ENCODE measurements at places on chromosomes 11 and 22.
A peak's percentile ranks its signal among the peaks of the same experiment; 100 is the strongest.

DNA sequence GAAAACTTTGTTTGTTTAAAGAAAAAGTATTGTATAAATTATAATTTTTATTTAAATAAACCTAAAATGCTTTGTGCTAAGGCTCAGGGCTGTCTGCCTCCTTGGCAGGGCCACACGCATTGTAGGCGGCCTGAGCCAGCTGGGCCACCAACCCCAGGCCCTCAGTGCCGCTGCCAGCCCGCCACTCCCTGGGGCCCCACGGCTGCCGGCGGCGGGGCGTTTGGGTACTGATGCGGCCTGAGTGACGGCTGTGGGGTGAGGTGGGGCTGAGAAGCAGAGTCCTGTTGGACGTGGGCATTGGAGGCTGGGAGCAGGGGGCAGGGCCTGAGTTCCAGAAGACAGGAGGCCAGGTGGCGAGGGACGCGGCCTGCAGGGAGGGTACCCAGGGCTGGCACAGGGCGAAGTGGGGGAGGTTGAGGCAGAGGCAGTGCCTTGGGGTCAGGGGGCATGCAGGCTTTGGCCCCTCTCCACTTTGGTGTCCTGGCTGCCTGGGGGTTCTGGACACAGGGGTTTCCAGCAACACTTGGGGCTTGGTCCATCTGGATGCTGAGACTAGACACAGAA is 58.3 kb downstream of the CERK start:
- no peak for DNase-seq

GRCh38 chr11:45806072-45806933 is 1.4 kb downstream of the SLC35C1 start:
- no peak for DNase-seq

DNA sequence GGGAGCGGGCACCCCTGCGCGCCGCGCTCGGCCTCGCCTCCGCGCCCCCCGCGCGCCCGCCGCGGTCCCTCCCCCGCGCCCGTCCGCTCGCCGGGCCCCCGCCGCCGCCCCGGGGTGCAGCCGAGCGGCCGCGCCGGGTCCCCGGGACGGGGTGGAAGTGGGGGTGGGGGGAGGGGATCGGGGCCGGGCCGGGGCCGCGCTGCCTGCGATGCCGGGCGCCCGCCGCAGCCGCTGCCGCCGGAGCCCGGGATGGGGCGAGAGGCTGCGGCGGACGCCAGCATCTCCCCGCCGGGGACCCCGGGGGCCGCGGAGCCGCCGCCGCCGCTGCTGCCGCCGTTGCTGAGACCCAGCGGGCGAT is 365 bp downstream of the MGAT3 start:
- no peak for DNase-seq

GRCh38 chr11:62127941-62128770 is 4.3 kb downstream of the INCENP start:
- DNase-seq: no peak

GRCh38 chr11:17439316-17439782 is 37.3 kb downstream of the ABCC8 start:
- DNase-seq: no peak

DNA sequence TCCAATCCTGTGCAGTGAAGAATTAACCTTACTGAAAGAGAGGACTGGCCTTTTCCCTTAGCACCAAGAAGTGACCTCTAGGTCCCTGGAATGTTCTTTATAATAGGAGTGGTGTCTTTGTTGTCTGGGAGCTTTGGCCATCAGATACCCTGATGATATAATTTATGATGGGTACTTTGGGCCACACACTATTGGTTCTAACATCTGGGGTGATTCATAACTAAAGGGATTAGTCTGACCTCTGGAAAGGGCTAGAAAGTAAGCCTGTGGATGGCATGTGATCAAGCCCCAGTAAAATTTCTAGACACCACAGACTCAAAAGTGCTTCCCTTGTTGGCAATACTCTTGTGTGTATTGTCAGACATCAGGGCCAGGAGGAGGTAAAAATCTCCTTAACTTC is 891.2 kb downstream of the KCNA4 start:
- no peak for DNase-seq

DNA sequence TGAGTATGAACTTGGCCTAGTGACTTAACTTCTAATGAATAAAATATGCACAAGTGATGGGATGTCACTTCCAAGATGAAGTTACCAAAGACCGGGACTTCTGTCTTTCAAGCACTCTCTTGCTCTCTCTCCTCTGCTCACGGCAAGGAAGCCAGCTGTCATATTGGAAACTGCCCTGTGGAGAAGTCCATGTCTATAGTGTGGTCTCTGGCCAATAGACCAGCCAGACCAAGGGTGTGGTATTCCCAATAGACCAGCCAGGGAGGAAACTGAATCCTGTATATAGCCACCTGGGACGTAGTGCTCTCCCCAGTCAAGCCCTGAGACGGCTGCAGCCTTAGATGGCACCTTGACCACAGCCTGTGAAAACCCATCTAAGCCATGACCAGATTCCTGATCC is 93.2 kb upstream of the ALX4 start:
- DNase-seq: no peak

- no peak for DNase-seq
Observed at GRCh38 chr11:102268985-102269470, 48.3 kb upstream of the BIRC3 start.

DNA sequence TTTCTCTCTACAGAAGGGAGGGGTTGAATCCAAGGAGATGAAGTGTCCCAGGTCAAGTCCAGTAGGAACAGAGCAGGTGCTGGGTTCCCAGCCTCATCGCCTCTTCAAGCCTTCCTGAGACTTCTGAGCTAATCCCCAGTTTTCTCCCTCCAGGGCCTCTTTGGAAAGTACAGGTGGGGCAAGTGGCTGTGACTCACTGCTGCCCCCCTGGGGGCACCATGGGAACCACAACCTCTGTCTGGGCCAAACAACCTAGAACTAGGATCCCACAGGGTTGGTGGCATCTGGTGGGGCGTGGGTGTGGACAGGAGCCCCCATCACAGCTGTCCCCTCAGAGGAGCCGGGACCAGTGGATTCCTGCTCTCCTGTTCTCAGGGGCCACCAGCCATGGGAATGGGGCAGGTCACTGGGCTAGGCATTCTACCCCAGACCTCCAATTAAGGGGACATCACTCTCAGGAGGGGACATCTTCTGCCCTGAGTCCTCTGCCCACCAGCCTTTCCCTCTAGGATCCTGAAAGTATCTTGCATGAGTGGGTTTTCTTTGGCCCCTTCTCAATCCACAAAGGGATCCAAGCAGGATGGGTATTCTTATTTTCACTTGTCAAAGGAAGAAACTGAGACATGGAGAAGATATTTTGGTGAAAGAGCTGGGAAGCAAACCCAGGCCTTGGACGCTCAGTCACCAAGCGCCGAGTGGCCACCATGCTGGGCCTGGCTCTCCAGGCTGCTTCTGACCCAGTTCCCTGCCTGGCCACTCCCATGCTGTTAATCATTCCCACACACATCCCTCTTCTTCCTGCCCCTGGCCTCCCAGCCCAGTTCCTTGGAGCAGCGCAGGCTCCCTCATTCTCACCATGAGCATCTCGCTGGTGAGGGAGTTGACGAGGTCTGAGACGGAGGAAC is 23.8 kb downstream of the LRRC10B start:
- DNase-seq: peak; percentile 10

DNA sequence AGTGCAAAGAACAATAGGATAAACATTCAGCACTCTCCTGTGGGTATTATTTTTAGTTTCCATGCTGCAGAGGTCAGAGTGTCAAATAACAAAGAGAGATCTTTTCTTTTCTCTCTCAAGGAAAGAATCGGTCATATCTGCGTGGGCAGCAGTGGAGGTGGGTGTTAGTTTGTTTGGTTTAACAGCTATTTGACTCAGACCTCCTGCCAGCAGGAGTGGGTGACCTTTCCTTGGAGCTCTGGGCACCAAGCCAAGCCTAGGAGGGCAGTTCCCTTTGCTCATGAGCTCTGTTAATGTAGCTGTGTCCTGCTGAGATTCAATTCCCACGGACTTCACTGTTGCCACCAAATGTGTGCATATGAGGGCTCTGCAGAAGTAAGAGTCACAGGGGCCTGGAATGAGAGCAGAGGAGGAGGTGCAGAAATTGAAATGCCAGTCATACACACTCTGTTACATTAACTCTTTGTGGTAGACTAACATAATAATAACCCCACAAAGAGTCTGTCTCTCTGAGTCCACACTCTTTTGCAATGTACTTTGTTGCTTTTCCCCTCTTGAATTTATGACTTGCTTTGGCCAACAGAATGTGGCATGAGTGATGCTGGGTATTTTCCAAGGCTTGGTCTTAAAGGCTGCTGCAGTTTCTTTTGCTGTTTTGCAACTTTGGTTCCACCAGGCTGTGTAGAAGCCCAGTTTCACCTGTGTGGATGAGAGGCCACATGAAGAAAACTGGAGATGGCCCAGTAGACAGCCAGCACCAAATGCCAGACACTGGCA is 76.0 kb upstream of the GRK3 start:
- DNase-seq: no peak

DNA sequence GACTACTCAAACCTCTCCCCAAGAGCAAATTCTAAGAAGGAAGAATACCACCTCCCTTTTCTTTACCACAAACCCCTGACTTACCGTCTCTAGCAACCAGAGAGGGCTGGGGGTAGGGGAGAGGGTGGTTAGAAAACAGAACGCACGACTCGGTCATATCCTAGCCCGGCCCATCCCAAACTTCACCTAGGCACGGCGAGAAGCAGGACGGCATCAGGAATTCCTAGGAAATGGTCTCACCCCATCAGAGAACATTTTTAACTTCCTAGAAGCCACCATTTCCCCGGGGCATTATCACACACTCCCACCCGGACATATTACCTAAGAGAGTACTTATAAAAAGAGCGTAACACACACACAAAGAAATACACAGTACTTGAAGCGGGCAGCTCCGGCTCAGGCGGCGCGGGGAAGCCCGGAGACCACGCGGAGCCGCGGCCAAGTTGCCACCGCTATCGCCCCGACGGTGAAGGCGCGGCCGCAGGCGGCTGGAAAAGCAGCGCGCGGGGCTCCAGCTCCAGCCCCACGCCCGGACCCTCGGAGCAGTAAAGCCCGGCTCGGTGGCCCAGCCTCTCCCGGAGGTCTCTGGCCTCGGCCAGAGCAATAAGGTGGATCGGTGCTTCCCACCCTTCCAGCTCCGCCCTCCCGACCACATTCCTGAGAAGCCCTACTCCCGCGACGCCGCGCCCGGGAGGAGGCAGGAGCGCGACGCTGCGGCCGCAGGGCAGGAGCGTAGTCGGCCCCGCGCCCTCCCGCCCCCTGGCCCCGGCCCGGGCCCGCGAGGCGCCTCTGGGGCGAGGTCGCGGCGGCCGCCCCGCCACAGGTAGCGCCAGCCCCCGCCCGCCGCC is 878 bp downstream of the RRAS2 start:
- DNase-seq: no peak

Data from stimulated activated CD8-positive, alpha-beta memory T cell treated with anti-CD3 and anti-CD28 coated beads, Interleukin-7, amount 100 ng/mL, for 1 hour (primary cell).